ENCODE measurements at places on chromosomes 2 and 18. TPM values are rescaled to one million over a fixed set of nuclear protein-coding genes. Genes with fewer than 3 reads are reported as not detected.

INSIG2 gene
- 4.9 TPM for total RNA-seq

GRCh38 chr2:201276511-201276910 is 16.2 kb downstream of the CASP8 start:
- no peak for DNase-seq

DNA sequence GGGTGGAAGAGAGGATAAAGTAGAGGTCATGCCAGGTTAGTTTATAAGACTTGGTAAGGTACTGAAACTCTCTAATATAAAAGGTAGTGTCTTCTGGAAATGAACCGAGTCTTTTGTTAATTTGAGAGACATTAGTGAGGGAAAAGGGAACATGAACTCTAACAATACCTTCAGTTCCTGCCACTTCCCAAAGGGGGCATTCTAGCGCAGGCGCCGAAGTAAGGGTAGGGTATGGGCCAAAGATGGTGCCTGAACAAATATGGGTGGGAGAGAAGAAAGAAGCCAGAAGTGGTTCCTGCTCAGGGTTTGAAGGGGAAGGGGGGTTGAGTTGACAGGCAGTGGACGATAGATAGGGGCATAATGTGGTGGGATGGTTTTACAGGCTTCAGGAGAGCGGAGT is 10.1 kb upstream of the REG1B start:
- no peak for DNase-seq

DNA sequence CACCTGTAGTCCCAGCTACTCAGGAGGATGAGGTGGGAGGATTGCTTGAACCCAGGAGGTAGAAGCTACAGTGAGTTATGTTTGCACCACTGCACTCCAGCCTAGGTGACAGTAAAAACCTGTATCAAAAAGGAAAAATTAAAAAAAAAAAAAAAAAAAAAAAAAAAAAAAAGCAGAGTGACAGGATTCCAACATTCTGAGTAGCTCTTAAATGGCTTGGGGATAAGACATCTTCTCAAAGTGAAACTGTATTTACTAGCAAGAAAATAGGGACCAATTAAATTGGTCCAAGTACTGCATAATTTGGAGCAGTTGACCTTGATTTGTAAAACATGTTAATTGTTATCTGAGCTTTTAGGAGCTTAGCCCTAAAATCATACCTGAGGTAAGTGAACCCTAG is 65.7 kb upstream of the TMEM247 start:
- DNase-seq: no peak

ORC2 gene
- 11.0 TPM for total RNA-seq

SIX3 gene
- total RNA-seq: not detected

RAX gene
- not detected for total RNA-seq

- no peak for DNase-seq
Observed at GRCh38 chr2:241852981-241853631, 5.6 kb downstream of the PDCD1 start.
